Osteoblast (primary cell): ENCODE measurements at places on chromosomes 2 and 18. TPM values are rescaled to one million over a fixed set of nuclear protein-coding genes. Genes with fewer than 3 reads are reported as not detected.

GRCh38 chr2:22829791-22830190, 555.2 kb upstream of the KLHL29 start:
- no peaks in the 10 kb centered on the region for H3K4me1 ChIP-seq
- no peak overlapping the region for H3K4me3 ChIP-seq
- no peak for DNase-seq
- no peaks in the 10 kb centered on the region for H3K27me3 ChIP-seq
- no peak overlapping the region for H3K27ac ChIP-seq

GRCh38 chr2:42934580-42935186, 142.3 kb upstream of the HAAO start:
- H3K36me3 ChIP-seq: no peaks in the 10 kb centered on the region
- DNase-seq: peak; percentile 58

GRCh38 chr2:165743442-165743841, 50.6 kb downstream of the GALNT3 start:
- no peak overlapping the region for H3K4me3 ChIP-seq
- DNase-seq: no peak
- no peaks in the 10 kb centered on the region for H3K4me1 ChIP-seq
- H3K36me3 ChIP-seq: no peaks in the 10 kb centered on the region

GRCh38 chr2:102271844-102272243, 39.5 kb upstream of the IL1RL1 start:
- no peak for DNase-seq
- H3K27me3 ChIP-seq: peaks cover 38% of the 10 kb centered on the region
- no peaks in the 10 kb centered on the region for H3K36me3 ChIP-seq
- H3K4me3 ChIP-seq: no peak overlapping the region

DNA sequence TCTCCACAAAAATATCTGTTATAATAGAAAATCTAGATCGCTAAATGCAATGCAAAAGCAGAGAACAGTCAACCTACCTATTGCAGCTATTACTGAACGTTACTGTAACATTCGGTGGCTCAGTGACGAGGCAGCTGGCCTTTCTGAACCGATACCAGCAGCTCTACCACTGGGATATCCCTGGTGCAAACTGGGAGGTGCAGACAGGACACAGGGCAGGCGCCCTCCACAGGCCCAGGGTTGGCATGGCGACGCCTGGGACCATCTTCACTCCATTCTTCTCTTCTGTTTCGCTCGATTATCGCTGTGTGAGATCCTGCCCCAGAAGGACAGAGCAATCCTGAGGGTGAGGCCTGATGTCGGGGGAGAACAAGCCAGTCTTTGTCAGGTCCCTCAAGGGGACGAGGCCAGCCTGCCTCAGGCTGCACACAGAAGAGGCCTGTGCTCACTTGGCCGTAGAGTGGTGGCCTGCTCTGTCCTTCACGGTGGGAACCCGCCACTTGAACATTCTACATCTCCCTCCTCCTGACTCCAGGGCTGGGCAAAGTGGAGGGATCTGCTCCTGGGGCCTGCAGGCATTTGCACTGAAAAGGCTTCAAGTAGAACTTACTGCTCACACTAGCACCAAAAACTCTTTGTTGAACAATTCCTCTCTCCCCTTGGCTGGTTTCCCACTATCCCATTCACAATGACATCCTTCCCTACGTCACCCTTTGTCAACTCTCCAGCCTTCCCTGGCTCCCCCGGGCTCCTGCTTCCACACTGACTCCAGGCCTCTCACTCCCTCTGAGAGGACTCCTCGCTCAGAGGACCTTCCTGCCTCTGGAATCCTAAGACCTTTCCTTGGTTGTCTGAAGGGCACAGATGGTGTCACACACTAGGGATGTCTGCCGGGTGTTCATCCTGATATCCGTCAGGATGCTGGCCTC, 49.7 kb downstream of the CYRIA start:
- no peak overlapping the region for H3K4me3 ChIP-seq
- H3K27me3 ChIP-seq: peaks cover 9% of the 10 kb centered on the region
- no peak overlapping the region for H3K27ac ChIP-seq
- DNase-seq: no peak
- no peaks in the 10 kb centered on the region for H3K36me3 ChIP-seq

- H3K4me1 ChIP-seq: no peaks in the 10 kb centered on the region
- H3K27me3 ChIP-seq: no peaks in the 10 kb centered on the region
- peak; percentile 45 for DNase-seq
These were observed 57.7 kb downstream of the ARHGEF4 start for GRCh38 chr2:130894326-130894942.

Gene CD8B
- not detected in 2 replicates for total RNA-seq

DNA sequence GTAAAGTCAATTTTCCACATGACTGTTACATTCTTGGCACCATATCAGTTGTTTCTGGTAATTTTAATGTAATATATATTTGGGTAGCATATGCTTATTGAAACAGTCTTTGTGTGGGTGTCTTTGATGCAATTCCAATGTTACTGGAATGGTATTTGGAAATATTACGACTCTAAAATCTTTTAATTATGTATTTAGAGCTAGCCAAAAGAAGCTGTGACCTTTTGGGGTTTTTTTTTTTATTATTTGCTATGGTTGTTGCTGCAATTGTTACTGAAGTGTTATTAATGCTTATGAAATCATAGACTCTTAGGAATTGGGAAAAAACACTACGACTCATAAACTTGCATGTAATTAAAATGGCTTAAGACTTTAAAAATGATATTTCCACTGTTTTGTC, 95.9 kb downstream of the AOX1 start:
- H3K27ac ChIP-seq: no peak overlapping the region
- no peaks in the 10 kb centered on the region for H3K27me3 ChIP-seq
- DNase-seq: no peak
- H3K4me1 ChIP-seq: peaks cover 13% of the 10 kb centered on the region
- H3K36me3 ChIP-seq: no peaks in the 10 kb centered on the region

Gene RIT2
- not detected in 2 replicates for total RNA-seq

Gene ZSWIM2
- 0.29 TPM in 1 of 2 replicates, not detected in the other for total RNA-seq

Gene GALNT3
- total RNA-seq: 11.2 and 12.7 TPM in 2 replicates

- H3K27me3 ChIP-seq: no peaks in the 10 kb centered on the region
- peak overlapping the region; percentile 71 for H3K27ac ChIP-seq
- no peaks in the 10 kb centered on the region for H3K36me3 ChIP-seq
- DNase-seq: no peak
- H3K4me1 ChIP-seq: peaks cover 81% of the 10 kb centered on the region
These were observed 151.8 kb downstream of the MGAT5 start for GRCh38 chr2:134405611-134406081.

Gene TXNDC2
- 0.29 and 0.36 TPM in 2 replicates for total RNA-seq

- DNase-seq: no peak
- H3K4me3 ChIP-seq: no peak overlapping the region
- H3K27me3 ChIP-seq: no peaks in the 10 kb centered on the region
- no peaks in the 10 kb centered on the region for H3K36me3 ChIP-seq
These were observed 7.4 kb downstream of the CERKL start for GRCh38 chr2:181649436-181649979.

Gene AP1S3
- 2.2 and 2.7 TPM in 2 replicates for total RNA-seq

Gene RGPD4
- total RNA-seq: under 0.01 TPM in 1 of 2 replicates, not detected in the other

Gene ACVR1C
- 0.29 and 0.36 TPM in 2 replicates for total RNA-seq

GRCh38 chr2:3414133-3414860, 34.8 kb downstream of the TRAPPC12 start:
- no peaks in the 10 kb centered on the region for H3K4me1 ChIP-seq
- H3K4me3 ChIP-seq: no peak overlapping the region
- no peak overlapping the region for H3K27ac ChIP-seq
- H3K36me3 ChIP-seq: peaks cover 21% of the 10 kb centered on the region
- DNase-seq: no peak

Gene LCT
- total RNA-seq: under 0.01 TPM in 2 replicates

Gene ARL5A
- 44.8 and 47.8 TPM in 2 replicates for total RNA-seq

Gene NT5DC4
- not detected in 2 replicates for total RNA-seq

- no peak overlapping the region for H3K27ac ChIP-seq
- no peak overlapping the region for H3K4me3 ChIP-seq
- no peak for DNase-seq
- H3K36me3 ChIP-seq: no peaks in the 10 kb centered on the region
- peaks cover 7% of the 10 kb centered on the region for H3K27me3 ChIP-seq
These were observed 270.2 kb downstream of the LOXHD1 start for GRCh38 chr18:46386788-46387187.

Gene MOB1A
- 122 and 133 TPM in 2 replicates for total RNA-seq

DNA sequence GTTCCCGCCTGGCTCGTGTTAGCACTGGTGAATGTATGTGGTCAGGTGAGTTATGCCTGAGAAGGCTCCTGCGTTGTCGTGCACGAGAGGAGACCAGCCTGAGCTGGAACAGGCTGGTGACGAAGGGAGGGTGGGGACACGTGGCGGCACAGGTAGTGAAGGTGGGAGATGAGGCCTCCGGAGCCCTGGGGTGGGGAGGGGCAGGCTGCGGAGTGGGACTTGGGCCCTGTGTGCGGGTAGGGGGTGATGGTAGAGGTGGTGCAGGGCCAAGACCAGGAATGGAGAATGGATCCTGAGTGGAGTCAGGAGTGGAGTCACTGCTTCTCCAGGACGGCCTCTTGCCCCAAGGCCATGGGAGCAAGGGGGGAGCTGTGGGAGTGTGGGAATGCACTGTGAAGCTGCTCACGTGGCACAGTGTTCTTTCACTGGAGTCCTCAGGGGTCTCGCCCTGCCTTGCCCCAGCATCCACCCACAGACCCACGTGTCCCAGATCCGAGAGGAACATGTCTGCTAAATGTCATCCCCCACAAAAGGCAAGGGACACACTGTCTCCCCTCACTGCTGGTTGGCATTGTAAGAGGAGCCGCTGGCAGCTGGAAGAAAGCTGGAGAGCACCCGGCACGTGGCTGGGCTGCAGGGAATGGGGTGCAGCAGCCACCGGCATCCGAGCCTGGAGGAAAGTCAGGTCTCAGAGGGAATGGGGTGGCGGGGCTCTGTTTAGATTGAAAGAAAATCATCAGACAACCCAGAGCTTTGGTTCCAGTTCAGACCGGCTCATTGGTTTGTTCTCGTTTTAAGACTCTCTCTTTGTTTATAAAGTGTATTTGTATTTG, 63.7 kb downstream of the CYP26B1 start:
- peaks cover 3% of the 10 kb centered on the region for H3K27me3 ChIP-seq
- H3K36me3 ChIP-seq: no peaks in the 10 kb centered on the region
- H3K27ac ChIP-seq: no peak overlapping the region

Gene ATP6V1C2
- total RNA-seq: under 0.01 TPM in 2 replicates

DNA sequence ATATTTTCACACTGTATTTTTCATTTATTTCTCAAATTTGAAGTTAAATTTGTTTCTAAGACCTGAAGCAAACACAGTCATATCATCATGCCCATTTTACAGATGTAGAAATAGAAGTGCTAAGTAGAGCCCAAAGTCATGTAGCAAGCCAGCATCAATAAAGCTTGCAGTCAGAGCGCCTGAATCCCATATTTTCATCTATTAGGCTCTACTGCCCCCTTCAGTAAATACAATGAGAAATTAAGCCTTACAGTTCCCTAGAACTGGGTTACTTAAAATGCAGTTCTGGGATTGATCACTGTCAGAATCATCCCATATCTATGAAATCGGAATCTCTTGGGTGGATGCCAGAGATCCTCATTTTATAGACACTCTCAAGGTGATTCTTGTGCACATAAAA, 419.9 kb downstream of the TGIF1 start:
- no peaks in the 10 kb centered on the region for H3K4me1 ChIP-seq
- H3K27me3 ChIP-seq: peaks cover 11% of the 10 kb centered on the region
- no peaks in the 10 kb centered on the region for H3K36me3 ChIP-seq
- no peak for DNase-seq

DNA sequence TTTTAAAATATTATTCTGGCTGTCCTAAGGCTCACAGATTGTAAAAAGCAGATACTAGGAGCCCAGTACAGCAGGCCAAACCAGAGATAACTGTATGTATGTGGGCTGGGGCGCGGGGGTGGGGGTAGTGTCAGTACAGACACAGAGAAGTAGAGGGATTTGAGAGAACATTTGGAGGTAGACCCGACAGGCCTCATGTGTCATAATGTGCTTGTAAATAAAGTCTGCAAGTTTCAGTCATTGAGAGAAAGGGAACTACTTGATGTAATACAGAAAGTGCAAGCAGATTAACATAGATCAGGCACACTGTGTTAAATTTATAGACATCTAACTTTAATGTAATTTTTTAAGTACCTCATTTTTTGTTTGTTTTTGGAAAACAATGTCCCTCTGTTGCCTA, 7.4 kb upstream of the POLI start:
- DNase-seq: no peak
- H3K4me3 ChIP-seq: no peak overlapping the region
- peaks cover 6% of the 10 kb centered on the region for H3K4me1 ChIP-seq
- no peak overlapping the region for H3K27ac ChIP-seq
- no peaks in the 10 kb centered on the region for H3K36me3 ChIP-seq
- H3K27me3 ChIP-seq: no peaks in the 10 kb centered on the region

Gene RNF144A
- total RNA-seq: 15.9 and 18.0 TPM in 2 replicates

Gene TMEM18
- total RNA-seq: 15.0 and 15.9 TPM in 2 replicates

Gene LYPD6
- total RNA-seq: under 0.01 and 0.59 TPM in 2 replicates

GRCh38 chr18:78138983-78139496, 840.6 kb upstream of the SALL3 start:
- H3K4me1 ChIP-seq: no peaks in the 10 kb centered on the region
- H3K27me3 ChIP-seq: no peaks in the 10 kb centered on the region
- H3K27ac ChIP-seq: no peak overlapping the region
- no peaks in the 10 kb centered on the region for H3K36me3 ChIP-seq

DNA sequence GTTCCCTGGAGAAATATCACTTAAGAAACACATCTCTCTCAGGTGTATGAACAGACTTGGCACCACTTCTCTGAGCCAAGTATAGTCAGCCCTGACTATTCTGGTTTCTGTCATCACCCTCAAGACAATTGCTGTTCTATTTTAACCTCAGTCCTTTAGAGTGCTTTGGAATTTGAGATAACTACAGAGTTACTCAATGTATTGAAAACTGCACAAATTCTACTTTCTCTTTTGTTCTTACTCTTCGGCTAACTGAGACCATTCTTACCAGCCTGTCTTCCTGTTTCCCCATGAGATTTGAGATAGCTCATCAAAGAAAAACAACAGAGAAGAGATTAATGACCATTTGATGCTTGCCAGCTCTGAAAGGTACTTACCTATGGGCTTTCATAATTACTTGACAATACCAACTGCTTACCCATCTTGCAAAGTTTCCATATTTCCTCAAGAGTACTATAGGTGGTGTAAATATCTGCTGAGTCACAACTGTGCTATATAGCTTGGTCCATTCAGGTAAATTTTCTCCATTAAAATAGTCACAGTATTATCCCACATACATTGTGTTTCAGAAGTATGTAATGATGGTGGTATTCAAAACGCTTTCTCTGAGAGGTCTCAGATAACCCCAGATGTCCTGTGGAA, 467.5 kb upstream of the CHST9 start:
- no peak overlapping the region for H3K4me3 ChIP-seq
- H3K4me1 ChIP-seq: peaks cover 6% of the 10 kb centered on the region
- no peak overlapping the region for H3K27ac ChIP-seq
- H3K27me3 ChIP-seq: peaks cover 3% of the 10 kb centered on the region
- DNase-seq: no peak

GRCh38 chr2:179701524-179702110, 159.8 kb downstream of the ZNF385B start:
- no peak overlapping the region for H3K4me3 ChIP-seq
- no peaks in the 10 kb centered on the region for H3K27me3 ChIP-seq
- no peaks in the 10 kb centered on the region for H3K36me3 ChIP-seq
- no peak overlapping the region for H3K27ac ChIP-seq
- DNase-seq: no peak
